NCI-H82 (cell line): ENCODE measurements at places on chromosomes 7 and 10.

DNA sequence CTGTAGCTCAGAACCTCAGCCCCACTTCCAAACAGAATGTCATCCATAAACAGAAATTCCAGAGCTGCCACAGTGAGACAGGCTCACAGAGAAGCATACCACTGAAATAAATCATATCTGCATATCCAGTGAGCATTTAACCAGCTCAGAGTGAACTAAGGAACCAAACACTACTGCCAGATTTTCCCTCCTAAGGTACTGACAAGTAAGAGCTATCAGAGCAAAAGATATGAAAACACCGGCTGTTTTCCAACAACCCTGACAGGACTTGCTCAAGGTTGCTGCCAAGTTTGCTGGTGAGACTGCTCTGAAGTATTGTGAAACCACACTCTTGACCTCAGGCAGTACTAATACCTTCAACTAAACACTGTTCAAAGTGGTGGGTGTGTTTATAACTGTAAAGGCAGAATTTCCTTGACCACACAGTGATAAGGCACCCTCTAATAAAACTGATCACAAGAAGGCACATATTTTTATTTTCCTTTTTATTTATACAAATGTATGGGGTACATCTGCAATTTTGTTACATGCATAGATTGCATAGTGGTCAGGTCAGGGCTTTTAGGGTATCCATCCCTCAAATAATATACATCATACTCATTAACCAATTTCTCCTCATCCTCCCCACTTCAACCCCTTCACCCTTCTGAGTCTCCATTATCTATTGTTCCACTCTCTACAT is 18.3 kb downstream of the SGMS1 start:
- no peak for DNase-seq

GRCh38 chr10:104835422-104835821 is 194.3 kb downstream of the SORCS3 start:
- DNase-seq: no peak

DNA sequence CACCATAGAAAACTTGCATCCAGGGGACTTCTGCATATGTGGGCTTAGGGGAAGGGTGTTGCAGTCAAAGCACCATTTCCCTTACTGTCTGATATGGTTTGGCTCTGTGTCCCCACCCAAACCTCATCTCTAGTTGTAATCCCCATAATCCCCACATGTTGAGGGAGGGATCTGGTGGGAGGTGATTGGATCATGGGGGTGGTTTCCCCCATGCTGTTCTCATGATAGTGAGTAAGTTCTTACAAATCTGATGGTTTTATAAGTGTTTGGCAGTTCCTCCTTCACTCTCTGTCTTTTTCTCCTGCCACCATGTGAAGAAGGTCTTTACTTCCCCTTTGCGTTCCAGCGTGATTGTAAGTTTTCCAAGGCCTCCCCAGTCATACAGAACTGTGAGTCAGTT is 177.4 kb downstream of the ADK start:
- peak; percentile 66 for DNase-seq

GRCh38 chr10:61223576-61223975 is 229.6 kb downstream of the TMEM26 start:
- no peak for DNase-seq

- DNase-seq: no peak
Observed at GRCh38 chr10:97566336-97566996, 6.1 kb upstream of the ANKRD2 start.

DNA sequence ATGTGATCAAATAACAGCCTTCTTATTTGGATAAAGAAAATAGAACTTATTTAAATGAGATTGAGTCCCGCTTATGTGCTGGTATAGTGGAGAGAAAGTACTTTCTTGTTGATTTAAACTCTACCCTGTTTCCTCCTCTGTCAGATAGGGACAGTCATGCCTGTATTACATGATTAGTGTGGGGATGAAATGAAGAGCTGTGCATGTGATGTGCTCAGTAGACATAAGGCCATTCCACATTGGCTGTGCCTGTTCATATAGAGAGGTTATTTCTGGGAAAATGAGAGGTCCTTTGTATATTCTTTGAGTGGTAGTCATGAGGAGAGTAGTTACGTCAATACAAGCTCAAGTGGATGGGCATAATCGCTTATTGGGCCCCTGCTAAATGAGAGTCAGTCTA is 5.7 kb downstream of the MTURN start:
- no peak for DNase-seq

DNA sequence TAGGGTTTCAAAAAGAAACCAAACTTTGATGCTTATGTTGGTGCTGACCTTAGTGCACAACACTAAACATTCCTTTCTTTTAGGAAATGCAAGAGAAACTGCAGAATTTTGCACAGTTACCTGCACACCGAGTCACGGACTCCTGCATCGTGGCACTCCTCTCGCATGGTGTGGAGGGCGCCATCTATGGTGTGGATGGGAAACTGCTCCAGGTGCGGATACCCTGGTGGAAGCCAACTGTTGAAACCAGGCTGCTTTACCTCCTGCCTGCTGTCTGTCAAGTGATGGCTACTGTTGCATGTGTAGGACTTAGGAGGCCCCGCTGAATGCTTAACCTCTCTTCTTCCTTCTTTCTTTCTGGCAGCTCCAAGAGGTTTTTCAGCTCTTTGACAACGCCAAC is 11.7 kb downstream of the CASP2 start:
- peak; percentile 50 for DNase-seq

DNA sequence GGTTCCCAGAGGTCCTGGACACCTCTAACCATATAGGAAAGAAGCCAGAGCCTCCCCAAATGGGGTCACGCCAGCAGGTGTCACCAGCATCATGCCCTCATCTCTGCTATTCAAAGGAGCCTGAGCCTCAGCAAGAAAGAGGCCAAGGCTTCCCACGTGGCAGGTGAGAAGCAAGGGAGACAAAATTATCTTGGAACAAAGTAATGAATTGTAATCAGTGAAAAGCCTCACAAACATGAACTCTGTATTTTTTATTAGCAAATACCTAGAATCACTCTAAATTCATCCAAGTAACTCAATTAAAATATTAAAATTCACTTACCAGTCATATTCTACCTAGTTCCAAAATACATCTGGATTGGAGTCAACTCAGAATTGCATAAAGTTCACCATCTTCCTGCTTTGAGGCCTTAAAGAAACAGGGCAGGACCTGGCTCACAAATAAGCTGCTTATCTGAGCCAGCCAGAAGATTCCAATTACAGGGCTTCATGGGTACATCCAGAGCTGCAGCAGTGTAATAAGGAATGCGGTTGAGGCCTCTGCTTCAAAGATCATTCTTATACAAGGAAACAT is 68.7 kb downstream of the SGMS1 start:
- peak; percentile 66 for DNase-seq

DNA sequence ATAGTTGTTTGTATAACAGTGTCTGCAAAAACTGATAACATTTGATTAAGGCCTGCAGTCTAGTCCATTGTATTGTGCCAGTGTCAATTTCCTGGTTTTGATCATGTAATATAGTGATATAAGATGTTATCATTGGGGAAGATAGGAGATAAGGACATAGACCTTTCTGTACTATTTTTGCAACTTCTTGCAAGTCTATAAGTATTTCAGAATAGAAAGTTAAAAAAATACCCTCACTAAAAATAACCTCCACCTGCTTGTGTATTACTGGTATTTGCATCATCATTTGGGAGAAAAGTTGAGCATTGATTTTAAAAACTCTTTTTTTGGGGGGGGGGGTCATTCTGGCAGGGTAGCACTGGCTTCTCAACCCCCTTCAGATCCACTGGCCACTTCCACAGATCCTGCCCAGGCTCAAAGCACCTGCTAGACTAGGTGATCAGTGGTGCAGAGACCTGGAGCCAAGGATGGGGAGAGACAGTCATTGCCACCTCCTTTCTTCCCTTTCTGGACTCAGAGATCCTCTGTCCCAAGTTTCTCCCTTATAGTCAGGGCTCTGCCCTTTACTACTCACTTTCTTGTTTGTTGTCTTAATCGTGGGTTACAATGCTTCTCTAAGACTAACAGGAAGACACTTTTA is 103.0 kb downstream of the RBM20 start:
- DNase-seq: no peak

DNA sequence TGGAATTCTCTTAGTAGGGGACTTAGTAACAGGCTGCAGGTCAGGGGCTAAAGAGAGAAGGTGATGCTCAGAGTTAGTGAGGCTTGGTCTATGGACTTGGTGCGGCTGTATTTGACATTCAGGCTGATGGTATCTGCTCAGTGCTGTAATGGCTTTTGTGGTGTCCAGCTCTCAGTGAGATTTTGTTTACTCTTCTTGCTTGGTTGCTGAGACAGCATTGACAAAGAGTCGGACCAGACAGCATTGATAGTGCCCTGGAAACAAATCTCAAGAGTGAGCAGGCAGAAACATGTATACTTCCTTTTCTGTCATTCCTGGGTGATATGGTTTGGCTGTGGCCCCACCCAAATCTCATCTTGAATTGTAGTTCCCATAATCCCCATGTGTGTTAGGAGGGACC is 202.0 kb downstream of the STK31 start:
- DNase-seq: no peak

DNA sequence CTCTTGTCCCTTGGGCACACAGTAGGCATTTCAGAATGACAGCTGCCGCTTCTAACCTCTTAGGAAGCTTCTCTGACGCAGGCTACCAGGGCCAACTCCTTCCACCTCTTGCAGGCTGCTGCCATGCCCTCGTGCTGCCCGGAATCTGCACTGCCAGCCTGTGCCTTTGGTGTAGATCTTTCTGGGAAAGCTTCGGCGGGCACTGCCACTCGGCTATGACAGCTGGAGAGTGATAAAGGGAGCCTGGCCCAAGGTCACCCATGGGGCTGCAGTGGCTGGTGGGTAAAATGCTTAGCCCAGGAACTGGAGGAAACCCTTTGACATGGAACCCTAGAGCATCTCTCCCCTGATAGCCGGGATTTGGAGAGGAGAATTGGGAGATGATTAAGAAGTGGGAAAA is 78.0 kb upstream of the C1QL3 start:
- no peak for DNase-seq

DNA sequence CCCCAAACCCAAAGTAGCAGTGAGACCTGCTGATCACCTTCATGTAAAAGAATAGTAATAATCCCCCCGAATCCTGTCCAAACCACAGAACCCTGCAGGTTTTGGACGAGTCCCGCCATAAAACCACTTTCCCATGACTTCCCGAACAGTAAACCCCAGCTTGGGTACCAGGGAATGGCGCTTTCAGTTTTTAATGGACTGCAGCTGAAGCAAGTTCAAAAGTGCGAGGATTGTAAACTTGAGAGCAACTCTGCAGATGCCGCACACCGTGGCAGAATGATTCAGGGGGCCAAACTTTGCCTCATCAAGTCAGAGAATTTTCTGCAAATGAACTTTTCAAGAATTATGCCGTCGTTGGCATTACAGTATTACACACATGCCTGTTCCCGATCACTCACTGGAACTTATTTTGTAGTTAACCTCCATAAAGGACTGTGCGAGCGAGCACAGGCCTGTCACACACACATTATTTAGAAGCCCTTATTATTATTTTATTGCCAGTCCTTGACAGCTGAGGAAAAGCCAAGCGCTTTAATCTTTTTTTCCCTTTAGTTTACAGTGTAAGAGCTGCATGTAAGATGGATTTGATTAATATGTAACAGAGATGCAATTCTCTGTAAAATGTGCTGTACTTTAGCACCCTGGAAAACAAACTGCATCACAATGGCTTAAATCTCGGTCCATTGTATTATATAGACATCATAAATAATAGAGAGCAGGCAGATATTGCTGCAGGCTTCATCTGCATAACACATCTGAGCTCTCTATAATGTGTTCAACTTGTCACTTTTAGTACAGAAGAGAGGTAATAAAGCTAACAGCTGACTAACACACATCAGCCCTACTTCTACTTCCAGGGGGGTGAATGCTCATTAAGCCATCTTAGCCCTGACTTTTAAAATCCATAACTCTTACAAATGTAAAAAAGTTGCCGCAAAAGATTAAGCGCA is 493.5 kb upstream of the GALNT17 start:
- DNase-seq: no peak

DNA sequence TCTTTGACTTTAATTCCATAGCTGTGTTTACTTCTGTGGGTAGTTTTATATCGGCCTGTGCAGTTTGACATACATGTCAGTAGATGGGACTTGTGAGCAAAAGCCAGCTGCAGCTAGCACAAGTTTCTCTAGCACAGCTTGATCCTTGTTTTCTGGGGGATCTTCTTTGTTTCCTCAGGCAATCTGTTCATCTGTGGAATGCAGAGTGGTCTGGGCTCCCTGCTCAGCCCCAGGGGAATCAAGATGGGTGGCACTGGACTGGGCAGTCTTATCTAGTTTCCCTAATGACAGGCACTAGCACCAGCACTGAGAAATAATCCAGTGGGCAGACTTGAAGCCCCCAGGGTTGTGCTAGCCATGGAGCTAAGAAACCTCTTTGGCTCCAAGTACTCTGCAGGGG is 40.8 kb downstream of the CYP2C19 start:
- no peak for DNase-seq

GRCh38 chr7:151917791-151918509 is 38.3 kb upstream of the GALNTL5 start:
- DNase-seq: no peak

DNA sequence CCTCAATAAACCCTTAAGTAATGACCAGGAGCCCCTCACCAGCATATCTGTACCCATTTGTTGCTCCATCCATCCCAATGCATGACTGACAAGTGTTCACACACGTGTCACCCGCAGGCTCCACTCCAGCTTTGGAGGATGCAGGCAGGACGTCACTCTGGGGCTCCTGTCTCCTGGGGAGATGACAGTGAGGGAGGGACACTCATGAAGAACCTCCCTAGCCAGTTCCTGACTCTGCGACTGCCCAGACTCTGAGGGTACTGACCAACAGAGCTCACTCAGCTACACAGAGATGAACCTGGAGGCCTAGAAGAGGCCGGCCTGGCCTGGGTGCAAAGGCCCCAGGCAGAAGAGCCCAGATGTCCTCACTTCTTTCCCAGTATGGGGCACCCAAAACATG is 135.1 kb upstream of the RET start:
- no peak for DNase-seq

GRCh38 chr10:110821508-110821907 is 50.2 kb upstream of the PDCD4 start:
- DNase-seq: no peak

DNA sequence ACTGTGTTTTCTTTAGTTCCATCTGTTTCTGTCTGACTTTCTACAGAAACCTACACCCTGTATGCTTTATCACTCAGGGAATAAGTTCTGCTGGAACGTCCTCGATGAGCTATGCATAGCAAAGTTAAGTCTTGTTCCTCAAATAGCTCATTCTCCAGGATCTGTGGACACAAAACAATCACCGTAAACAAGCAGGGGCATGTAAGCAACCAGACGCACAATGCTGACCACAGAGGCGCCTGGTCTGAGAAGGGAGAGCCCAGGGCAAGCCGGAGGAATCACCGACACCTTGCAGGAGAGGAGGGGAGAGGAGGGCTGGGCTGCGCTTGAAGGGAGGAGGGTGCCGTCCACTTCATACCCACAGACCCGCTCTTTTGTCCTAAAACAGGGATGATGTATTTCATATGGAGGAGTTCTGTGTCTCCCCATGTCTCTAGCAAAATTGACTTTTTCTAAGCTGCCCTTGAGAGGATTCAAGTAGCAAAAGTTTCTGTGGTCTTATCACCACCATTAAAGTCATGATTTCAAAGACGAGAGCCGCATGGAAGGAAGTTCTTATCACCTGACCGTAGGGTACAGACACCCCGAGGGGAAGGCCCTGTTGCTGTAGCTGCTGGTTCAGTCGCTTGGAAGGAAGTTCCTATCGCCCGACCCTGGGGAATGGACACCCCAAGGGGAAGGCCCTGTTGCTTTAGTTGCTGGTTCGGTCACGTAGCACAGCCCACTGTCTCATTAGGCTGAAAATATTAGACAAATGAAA is 14.3 kb downstream of the CALML3 start:
- DNase-seq: no peak

- DNase-seq: no peak
Observed at GRCh38 chr10:51423121-51423452, 276.3 kb downstream of the CSTF2T start.
